ENCODE measurements at places on chromosomes 5 and 9.

DNA sequence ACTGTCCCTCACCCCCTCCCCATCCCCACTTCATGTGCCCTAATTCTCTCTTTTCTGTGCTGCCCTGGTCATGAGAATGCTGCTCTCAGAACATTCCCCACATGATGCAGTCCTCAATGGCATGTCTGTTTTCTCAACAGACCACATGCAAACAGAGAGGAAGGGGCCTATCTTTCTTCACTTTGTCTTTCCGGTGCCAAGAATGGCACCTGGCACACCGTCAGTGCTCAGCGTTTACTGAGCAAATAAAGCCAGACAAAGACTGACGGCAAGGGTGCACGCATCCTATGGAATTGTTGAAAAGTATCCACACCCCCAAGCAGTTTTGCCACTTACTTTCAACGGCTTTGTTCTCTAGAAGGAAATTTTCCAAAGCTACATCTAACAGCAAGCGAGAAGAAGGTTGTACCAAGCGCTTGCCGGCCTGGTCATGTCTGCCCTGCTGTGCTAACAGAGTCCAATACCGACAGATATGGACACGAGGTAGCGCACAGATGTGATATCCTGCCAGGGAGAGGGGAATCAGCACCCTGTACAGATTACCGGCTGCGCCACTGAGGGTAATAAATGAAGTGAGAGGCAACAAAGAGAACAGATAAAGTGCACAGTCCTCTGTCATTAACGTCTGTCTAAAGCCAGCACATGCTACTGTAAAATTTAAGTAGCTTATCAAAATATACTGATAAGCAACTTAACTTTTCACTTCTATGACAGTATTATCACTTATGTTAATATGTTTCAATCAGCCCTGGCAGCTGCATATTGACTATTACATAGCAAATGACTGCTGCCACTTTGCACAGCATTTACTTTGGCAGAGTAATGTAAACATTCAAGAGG is 251.7 kb downstream of the DENND1A start:
- DNase-seq = no peak

DNA sequence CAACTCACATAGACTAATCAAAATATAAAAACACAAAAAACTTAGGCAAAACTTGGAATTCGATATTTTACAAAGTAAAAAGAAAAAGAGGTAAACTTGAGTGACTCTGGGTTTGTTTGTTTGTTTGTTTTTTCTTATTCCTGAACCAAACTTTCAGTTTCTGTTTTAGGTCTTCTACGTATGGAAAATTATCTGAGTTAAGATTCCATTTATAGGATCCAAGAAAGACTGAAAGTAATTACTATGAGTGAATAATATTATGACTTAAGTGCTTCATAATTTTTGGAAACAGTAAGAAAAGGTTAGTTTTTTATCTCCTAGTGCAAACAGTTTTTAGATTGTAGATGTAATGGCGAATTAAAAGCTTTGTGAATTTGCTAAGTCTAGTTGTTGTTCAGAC is 13.2 kb downstream of the ST8SIA4 start:
- no peak for DNase-seq

GRCh38 chr9:7139886-7140285 is 382.1 kb downstream of the KDM4C start:
- no peak for DNase-seq

GRCh38 chr9:99368341-99369326 is 146.6 kb downstream of the SEC61B start:
- DNase-seq = no peak

DNA sequence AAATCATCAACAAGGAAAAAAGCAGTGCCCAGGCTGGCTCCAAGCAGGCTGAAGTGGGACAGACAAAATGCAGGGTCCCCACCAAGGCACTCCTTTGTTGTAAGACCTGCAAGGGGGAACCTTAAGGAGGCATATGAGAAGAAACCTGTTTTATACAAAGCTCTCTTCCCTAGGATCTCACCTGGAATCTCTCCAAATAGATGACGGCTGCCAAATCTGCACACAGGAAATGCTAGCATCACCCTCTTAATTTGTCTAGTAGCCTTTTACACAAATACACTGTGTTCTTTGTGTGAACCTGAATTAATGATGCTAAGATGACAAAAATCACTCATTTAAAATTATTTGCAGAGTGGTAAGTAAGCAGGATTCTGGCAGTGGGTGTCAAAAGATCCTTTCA is 280.2 kb downstream of the SPOCK1 start:
- DNase-seq = no peak

DNA sequence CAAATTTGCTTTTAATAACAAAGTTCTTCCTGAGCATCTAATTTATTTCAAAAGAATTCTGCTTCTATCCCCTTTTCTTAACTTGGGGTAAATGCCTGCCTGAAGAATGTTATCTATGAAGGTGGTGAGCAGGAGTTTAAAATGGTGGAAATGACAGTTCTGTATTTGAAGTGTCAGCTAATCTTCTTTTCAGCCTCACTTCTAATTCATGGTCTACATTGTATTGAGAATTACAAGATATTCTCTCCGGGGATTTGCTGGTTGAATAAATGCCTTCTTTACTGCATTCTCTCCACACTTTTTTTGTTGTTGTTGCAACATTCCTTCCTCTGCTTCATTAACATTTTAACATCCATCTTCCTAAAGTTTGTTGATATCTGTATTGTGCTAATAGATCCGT is 143.1 kb upstream of the GRIN3A start:
- no peak for DNase-seq

- DNase-seq = no peak
These were observed 185.7 kb downstream of the ESM1 start for GRCh38 chr5:54799645-54800044.

- no peak for DNase-seq
These were observed 3.5 kb upstream of the NEK6 start for GRCh38 chr9:124254261-124254682.

DNA sequence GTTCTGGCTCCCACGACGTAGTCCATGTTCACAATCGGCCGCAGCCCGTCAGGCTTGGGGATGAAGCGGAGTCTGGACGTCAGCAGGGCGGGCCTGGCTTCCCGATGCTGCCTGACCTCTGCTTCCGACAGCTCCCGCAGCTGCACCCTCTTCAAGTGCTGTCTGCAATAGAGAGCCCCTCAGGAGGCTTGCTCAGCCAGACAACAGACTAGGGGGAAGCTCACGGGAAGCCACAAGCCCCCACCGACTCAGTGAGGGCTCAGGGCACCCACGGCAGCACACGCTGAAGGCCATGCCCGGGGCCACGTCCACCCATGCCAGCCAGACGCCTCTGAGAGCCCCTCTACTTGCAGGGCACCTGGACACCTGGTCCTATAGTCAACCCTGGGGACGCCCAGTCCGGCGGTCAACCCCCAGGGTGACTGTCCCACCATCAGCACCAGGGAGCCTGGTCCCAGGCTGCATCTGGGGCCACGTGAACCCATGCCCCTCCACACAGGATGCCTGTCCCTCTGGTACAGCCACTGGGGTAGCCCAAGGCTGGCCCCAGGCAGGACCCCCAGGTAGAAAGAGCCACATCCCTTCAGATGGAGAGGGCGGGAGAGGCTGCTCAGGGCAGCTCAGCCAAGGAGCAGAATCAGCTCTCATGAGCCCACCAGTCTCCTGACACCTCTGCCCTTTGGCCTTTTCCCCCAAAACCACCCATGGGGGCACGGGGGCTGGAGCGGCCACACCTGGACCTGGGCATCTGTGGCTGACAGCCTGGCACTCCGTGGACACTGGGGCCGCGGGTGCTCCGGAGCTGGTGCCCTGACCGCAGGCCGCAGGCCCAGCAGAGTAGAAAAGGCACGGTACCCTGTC is 14.5 kb downstream of the TERT start:
- DNase-seq = no peak

GRCh38 chr5:103211576-103212561 is 46.7 kb upstream of the MACIR start:
- no peak for DNase-seq

- no peak for DNase-seq
These were observed 139.6 kb downstream of the MAN2A1 start for GRCh38 chr5:109829331-109829730.

- DNase-seq = no peak
These were observed 142.9 kb downstream of the OSTF1 start for GRCh38 chr9:75231167-75231566.

- DNase-seq = no peak
These were observed 8.8 kb upstream of the ADRB2 start for GRCh38 chr5:148817606-148818005.

DNA sequence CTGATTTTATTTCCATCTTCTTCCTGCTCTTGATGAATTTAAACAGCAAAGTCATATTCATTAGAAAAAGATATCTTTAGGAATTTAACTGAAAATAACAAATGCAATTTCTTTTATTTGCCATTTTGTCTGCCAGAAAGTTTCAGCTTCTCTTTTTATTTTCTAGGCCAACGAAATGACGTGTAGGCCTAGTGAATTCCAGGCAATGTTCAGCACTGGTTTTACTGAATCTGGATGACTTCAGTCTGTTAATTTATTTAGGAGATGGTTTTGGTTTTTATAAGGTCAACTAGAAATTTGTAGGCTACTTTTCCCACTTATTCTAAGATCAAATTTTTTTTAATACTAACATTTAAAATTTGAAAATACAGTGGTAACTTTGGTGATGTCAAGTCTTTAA is 129.1 kb upstream of the VCAN start:
- no peak for DNase-seq

DNA sequence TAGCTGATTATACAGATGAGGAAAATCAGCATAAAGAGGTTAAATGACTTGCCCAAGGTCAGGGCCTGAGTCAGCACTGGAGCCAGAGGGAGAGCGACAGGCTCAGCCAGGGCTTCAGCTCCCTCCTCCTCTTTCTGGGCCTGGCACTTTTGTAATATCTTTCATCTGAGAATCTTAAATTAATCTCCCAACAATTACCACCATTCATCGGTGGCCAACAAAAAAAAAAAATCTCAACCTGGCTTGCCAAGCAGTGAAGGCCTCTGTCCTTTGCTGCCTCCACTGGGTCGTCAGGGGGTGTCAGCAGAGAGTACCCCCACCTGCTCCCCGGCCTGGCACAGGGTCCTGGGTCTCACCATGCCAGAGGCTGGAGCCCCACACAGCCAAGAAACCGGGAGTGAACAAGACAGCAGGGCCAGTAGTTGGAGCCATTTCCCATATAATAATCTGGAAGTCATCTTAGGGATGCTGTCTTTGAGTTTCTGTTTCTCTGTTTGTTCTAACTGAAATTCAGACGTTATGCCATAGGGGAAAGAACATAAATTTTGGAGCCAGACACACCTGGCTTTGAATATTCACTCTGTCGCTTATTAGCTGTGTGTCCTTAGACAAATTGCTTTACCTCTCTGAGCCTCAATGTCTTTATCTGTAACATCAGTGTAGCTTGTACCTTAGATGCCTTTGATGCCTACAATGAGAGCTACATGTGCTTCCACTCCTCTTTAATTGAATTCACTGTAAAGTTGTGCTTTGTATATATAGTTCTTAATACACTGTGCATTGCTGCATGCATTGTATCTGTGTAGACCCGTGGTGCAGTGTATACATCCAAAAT is 299.9 kb upstream of the MSX2 start:
- no peak for DNase-seq

- no peak for DNase-seq
These were observed 44.8 kb downstream of the ACOT12 start for GRCh38 chr5:81349161-81349560.

DNA sequence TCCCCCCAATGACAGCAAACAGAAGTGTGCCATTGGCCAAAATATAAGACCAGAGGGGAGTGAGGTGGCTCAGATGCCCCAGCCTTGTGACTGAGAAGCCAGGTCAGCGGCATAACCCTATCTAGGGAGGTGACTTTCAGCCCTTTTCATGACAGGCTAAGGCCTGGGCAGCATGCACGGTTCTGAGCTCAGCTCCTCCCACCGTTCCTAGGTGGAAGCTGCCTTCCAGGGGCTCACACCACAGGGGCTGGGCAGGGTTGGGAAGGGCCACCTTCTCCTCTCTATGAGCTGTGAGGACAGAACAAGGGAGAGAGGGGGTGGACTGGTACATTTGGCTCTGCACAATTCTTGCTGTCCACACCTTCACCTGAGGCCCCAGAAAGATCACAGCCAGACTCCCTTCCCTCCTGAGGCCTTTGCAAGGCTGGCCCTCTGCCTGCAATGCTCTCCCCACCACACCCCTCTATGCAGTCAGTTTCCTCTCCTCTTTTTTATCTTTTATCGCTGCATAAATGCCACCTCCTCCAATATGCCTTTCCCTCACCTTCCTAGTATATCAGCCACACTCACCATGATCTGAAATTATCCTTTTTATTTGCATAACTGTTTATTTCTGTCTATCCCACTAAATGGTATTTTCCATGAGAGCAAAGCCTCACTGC is 5.1 kb upstream of the EGR1 start:
- DNase-seq = no peak

DNA sequence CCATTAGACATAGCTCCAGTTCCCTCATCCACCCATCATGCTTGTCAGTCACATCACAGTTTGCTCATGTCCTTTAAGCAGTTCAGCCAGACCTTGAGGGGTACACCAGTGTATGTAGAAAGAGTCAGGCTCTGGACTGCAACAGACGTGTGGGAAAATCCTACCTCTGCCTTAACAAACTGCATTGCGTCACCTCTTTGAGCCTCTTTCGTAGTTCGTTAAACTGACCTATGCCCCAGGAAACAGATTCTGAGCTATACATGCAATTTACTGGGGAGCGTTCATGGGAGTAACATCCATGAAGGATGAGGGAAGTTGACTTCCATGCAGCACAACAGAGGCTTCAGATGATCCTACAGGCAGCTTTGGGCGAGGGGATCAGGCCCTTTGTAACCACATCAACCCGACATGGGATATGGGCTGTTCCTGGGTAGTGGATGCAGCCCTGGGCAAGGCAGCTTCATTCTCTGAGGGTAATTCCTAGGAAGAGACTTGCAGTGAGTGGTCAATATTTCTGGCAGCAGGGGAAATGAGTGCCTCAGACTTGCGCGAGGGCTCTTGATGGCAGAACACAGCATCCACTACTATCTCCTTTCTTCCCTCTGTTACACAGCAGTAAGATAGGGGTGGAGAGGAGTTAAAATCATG is 4.3 kb downstream of the SPINK4 start:
- no peak for DNase-seq

DNA sequence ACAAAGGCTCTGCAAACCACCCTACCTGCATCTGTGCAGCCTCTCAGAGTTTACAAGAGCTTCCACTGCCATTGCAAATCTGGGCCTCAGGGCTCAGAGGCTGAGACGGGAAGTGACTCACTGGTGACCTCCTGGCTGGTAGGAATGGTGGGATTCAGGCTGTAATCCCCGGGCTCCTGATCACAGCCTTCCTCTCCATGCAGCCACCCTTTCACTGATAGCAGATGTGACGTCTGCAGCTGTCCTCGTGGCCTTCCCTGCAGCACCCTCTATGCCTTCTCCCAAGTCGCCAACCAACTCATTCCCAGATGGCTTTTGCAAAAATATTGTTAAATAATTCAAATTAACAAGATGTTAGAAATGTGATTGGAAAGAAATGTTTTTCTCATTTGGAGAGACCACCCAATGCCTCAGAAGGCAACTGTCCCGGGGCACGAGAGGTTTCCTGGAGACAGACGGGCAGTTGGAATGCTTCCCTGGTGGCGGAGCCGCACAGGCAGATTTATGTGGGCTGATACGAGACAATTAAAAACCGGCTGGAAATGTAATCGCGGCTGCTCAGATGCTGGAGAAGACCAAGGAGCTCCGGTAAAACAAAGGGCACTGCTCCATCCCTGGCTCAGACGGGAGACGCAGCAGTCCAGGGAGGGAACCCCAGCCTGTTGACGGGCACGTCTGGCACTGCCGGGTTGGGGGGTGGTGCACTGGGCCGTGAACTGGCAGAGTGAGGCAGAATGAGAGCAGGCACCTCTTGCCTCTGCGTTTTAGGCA is 34.4 kb upstream of the SLC25A51 start:
- DNase-seq = no peak
